ENCODE measurements at places on chromosomes 6 and 20. TPM values are rescaled to one million over a fixed set of nuclear protein-coding genes. Genes with fewer than 3 reads are reported as not detected.

Gene PTK7
- 4.7 TPM for polyA plus RNA-seq

GRCh38 chr6:125533710-125534397 is 215.6 kb upstream of the HEY2 start:
- DNase-seq, result no peak

Gene BTNL2
- not detected for polyA plus RNA-seq

Gene MLN
- not detected for polyA plus RNA-seq
